ENCODE measurements at places on chromosomes 13 and 19.
A peak's percentile ranks its signal among the peaks of the same experiment; 100 is the strongest.

- no peak for DNase-seq
These were observed 490.0 kb upstream of the SGCG start for GRCh38 chr13:22690756-22691155.

DNA sequence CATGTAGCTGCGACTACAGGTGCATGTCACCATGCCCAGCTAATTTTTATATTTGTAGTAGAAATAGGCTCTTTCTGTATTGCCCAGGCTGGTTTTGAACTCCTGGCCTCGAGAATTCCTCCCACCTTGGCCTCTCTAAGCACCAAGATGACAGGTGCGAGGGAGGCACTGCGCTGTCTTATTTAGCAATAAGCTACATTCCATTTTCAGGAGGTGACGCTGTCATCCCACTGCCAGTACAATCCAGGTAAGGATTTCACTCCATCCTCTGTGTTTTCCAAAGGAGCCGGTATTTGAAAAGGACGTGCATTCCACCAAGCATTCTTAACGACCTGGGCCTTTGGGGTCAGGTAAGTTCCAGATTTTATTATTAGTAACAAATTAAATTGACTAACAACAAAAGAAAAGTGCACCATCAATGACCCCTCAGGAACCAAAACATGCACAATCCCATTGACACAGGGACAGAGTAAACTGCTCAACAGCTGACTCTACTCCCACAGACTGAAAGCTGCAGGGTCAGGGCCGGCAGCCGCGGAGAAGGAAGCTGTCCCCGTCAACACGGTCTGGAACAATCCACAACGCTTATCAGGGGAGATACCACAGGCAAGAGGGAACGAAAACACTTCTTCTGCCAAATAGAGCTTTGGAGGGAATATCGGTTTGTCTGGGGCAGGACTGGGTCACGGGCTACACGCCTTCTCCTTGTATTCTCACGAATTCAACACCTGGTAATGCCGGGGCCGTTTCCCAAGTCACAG lies 82.8 kb downstream of the INSR start:
- no peak for DNase-seq

DNA sequence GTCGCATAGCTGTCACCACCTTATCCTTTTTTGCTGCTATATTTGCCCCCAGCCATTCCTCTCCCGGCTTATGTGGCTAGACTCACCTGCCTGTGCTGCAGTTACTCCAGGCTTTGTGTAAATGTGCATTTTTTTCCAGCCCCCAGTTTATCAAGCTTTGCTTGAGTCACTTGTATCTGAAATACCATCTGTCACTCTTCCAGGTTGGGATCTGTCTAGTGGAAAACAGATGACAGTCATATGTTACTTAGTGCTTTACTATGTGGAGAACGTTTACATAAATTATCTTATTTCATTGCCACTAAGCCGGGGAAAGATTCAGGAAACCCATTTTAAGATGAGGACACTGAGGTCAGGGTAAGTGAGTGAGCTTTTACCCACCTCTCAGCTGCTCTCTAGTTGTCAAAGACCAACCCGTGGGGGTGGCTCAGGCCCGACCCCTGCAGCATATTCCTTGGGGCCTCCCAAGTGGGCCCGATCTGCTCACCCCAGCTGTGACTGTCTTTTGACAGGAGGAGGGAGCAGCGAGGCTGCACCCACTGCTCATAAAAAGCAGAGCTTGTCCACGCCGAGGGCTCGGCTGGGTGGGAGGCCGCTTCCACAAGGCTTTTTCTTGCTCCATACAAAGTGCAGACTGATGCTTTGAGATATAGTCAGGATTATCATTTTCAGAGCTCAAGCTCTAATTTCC lies 7.2 kb downstream of the GJB2 start:
- DNase-seq = no peak

DNA sequence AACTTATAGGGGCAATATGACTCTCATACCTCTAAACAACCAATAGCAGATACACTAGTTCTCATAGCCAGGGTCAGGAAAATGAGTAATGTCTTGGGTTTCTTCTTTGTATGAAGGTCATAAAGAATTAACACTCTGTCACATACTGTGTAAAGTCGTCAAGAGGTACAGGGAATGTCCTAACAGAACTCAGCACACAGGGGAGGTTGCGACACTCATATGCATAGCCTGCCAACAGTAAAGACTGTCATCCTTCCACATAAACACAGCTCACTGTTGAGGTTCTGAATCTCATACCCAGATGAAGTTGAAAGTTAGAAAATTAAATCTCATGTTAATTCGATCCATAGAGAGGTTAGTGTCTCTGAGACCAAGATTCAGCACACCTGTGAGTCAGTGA lies 34.2 kb upstream of the ZNF254 start:
- no peak for DNase-seq

DNA sequence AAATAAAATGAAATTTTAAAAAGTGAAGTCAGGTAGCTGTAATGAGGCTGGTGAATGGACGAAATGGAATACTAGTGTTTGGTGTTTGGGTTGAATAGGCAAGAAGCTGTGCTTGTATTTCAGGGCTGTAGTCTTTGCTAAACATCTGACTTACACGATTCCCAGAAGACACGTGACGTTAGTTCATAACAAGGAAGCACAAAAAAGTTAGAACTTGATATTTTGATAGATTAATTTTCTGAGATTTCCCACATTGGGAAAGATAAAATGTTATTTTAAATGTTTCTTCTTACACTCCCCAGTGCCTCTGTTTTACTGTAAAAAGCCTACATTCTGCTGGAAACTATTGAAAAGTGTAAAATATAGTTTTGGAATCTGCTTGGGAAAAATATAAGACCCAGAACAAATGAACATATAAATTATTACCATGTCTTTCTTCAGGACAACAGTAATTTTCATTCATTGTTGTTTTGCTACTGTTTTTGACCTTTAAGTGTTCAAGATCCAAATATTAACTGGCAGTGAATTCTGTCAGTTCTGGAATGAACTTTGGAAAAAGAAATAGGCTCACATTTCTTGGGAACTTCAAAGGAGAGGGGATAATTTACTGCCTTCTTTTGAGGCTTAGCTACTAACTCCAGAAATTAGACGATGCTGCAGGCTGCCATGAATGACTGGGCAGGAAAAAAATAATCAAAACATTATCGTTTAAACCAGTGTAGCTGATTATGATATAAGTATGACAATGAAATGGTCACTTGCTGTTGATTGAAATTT lies 241.3 kb downstream of the SLITRK6 start:
- DNase-seq = no peak

GRCh38 chr13:58855283-58855682 lies 1223.7 kb downstream of the PCDH17 start:
- DNase-seq = no peak

DNA sequence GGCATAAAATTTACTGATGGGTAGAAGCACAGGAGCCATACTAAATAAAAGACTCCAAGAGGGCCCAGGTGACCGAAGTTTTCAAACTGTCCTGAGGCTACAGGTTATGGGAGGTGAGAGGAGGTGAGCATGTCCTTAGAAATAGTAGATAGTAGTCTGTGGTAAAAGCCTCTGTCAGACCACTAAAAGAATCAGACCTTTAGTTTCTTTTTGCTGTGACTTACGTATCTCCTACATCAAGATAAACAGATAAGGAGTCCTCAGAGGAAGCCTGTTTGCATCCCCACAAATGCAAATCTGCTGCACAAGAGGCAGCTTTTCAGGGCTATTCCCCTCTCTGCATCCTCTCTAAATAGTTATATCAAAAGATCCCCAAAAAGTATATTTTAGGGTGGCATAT lies 711.6 kb upstream of the SLITRK6 start:
- DNase-seq = no peak

- DNase-seq = no peak
These were observed 142.5 kb downstream of the LACC1 start for GRCh38 chr13:44022196-44022595.

GRCh38 chr13:36447501-36447900 lies 15.2 kb downstream of the CCNA1 start:
- no peak for DNase-seq

- DNase-seq = peak; percentile 80
These were observed at the start of gene PIP5K1C for GRCh38 chr19:3700242-3701032. PIP5K1C (minus strand) TSS chr19:3700468; CDS start chr19:3700390, 78 bp downstream.

DNA sequence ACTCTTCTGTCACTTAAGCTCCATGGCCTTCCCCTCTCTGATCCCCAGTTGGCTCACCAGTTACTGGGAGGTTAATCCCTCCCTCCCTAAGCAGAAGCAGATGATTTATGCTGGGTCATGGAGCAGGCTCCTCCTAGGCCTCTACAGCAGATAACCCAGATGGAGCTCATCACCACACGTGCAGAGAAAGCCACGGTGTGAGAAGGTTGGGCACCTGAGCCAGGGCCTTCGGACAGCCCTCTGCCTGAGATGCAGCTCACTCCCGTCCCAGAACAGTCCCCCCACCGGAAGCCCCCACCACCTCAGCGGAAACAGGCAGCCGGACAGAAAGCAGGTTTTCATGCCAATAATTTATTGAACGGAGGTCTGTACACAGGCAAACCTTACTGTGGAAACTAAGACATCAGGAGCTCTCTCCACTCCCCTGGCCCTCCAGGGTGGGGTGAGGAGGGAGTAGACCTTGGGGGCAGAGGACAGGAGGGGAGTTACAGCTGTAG lies 9.8 kb downstream of the ZNF526 start:
- DNase-seq = no peak

GRCh38 chr13:60369242-60369641 lies 27.8 kb upstream of the TDRD3 start:
- DNase-seq = no peak

All from CD14-positive monocyte (primary cell).